ENCODE measurements at places on chromosomes 5 and 9.

GRCh38 chr9:72911816-72912215 lies 41.0 kb downstream of the ALDH1A1 start:
- DNase-seq, result no peak

DNA sequence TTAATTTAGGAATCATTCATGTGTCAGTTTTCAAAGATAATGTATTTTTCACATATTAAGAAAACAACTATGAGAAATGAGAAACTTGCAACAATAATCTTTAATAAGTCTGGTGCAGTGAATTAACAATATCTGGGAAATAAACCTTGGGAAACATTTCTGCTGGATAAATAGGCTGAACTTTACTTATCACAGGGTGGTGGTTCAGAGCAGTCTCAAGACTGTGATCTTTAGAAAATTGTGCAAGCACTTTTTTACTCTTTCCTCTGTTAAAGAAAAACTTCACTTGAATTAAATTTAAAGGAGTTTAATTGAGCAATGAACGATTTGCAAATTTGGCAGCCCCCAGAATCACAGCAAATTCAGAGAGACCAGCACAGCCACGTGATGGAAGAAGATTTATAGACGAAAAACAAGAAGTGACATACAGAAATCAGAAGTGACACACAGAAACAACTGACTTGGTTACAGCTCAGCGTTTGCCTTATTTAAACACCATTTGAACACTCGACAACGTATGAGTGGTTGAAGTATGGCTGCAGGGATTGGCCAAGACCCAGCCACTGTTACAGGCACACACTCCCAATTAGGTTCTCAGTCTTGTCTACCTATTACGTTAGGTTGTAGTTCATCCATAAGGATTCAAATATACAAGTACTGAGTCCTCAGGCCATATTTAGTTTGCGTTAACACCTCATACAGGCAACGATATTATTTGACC lies 631.9 kb downstream of the SLCO4C1 start:
- no peak for DNase-seq

- DNase-seq, result no peak
Observed at GRCh38 chr5:74579215-74579614, 61.3 kb downstream of the ENC1 start.

GRCh38 chr9:94995048-94995693 lies 268.7 kb downstream of the AOPEP start:
- no peak for DNase-seq

DNA sequence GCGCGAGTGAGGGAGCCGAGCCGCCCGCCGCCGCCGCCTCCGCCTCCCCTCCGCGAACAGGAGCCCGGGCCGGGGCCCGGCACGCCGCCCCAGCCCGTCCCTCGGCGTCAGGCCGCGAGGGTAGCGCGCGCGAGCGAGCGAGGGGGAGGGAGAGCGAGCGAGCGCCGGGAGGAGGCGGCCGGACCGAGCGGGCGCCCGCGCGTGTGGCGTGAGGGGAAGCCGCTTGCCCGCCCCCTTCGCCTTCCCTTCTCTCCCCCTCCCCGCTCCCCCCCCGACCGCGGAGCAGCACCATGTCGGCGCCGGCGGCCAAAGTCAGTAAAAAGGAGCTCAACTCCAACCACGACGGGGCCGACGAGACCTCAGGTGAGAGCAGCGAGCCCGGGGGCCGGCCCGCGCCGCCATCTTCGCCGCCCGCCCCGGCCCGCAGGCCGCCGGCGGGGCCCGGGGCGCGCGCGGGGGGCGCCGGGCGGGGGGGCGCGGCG lies 312 bp downstream of the SET start:
- no peak for DNase-seq

GRCh38 chr9:22863106-22863505 lies 416.5 kb downstream of the DMRTA1 start:
- no peak for DNase-seq

DNA sequence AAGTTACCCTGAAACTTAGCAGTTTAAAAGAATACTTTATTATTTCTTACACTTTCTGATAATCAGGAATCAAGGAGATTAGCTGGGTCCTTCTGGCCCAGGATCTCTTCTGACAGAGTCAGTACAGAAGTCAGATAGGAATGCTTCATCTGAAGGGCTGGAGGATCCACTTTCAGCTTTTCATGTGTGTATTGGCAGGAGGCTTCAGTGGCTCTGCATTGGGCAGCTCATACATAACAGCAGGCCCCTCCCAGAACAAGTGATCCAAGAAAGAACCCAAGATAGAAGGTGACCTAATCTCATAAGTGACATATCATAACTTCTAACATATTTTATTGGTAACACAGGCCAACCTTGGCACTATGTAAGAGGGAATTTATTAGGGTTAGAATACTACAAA lies 258.4 kb downstream of the HCN1 start:
- DNase-seq, result no peak

- no peak for DNase-seq
Observed at GRCh38 chr9:133649194-133649593, 13.0 kb downstream of the DBH start.

DNA sequence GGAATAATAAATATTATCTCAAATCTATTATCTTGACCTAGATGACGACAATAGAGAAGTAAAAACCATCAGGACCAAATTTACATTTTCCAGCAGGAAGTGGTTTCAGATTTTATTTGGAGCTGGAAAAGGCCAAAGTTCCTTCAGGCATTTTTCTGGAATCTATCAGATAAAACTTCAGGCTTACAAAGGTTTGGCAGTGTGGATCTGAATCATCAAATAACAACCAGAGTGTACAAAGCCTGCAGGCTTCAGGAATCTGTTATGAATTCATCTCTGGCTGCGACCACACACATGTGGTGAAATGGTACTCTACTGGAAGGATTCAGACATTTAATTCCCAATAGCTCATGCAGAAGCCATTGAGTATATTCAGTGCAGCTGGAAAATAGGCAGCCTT lies 726.4 kb upstream of the GRAMD2B start:
- DNase-seq, result no peak

- no peak for DNase-seq
Observed at GRCh38 chr9:132168347-132168746, 6.5 kb downstream of the NTNG2 start.

GRCh38 chr9:131334629-131335367 lies 45.3 kb downstream of the PLPP7 start:
- peak; percentile 45 for DNase-seq

GRCh38 chr9:33244137-33244784 lies 4.3 kb downstream of the SPINK4 start:
- peak; percentile 34 for DNase-seq

DNA sequence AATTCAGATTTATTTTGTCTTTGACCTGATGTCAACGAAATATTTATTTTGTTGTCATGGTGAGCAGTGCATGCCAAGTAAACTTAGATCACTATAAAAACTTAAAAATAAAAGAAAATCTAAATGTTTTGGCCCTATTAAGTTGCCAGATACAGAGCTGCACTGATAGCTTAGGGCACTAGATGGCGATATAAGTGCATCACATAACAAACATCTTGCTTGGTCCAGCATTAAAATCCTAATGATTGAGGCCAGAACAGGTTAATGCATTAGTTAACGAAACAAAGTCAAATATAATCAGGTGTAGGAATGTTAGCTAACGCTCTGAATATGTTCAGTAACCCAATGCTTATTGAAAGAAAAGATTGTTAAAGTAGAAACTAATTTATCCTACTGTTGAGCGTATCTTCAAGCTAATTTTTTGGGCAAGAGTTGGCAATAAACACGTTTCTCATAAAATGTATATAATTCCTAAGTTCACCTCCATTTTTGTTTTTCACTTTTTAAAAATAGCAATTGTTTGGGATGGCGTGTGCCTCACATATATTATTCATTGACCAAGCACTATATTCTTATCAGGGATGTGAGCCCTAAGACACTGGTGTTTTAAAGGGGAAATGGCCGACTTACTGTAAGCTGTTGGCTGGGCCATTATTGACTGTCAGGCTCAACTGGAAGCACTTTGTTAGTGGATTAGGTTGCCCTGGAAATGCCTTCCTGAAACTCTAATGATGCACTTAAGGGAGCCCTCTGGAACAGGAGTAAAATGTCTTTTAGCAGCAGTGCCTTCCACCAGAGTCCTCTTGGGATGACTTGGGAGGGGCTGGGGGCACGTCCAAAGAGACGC lies 33.3 kb downstream of the KCTD16 start:
- no peak for DNase-seq

GRCh38 chr5:8399471-8399870 lies 530.5 kb downstream of the MTRR start:
- DNase-seq, result no peak

DNA sequence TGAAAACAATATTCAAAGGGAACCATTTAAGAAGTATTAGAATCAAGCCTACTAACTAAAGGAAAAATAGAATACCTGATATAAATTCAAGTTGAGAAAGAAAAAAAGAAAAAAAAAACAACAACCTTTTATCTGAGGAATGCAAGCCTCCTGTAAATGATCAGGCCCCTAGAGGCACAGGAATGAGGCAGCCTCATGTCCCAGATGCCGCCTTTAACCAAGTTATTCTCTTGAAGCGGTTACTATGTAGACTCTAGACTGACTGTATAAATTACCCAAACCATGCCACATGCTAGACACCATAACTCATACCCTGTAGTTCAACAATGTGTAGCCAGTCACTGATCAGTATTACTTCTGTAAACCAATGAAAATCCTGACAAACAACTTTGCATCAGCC lies 929.6 kb downstream of the TAF11L14 start:
- DNase-seq, result no peak

DNA sequence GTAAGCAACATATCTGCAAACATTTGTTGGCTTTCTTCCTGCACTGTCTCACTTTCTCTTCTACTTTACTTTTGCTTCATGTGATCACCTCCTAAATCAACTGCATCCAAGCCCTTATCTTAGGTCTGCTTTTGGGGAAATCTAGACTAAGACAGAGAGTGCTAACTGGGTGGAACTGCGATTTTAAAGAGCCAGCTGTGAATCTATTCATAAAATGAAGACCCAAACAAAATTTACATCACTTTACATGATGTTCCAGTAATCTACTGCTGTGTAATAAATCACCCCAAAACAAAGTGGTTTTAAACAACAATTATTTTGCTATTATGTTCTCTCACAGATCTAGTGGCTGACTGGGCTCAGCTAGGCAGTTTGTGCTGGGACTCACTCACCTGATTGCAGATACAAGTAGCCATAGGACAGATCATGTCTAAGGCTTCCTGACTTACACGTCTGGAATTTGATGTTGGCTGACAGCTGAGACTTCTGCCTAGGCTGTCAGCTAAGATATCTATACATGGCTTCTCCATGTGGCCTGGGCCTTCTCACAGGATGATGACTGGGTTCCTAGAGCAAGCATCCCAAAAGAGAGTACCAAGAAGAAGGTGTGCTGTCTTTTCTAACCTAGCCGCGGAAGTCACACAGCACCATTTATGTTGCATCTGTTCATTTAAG lies 145.1 kb upstream of the TBCA start:
- DNase-seq, result no peak

DNA sequence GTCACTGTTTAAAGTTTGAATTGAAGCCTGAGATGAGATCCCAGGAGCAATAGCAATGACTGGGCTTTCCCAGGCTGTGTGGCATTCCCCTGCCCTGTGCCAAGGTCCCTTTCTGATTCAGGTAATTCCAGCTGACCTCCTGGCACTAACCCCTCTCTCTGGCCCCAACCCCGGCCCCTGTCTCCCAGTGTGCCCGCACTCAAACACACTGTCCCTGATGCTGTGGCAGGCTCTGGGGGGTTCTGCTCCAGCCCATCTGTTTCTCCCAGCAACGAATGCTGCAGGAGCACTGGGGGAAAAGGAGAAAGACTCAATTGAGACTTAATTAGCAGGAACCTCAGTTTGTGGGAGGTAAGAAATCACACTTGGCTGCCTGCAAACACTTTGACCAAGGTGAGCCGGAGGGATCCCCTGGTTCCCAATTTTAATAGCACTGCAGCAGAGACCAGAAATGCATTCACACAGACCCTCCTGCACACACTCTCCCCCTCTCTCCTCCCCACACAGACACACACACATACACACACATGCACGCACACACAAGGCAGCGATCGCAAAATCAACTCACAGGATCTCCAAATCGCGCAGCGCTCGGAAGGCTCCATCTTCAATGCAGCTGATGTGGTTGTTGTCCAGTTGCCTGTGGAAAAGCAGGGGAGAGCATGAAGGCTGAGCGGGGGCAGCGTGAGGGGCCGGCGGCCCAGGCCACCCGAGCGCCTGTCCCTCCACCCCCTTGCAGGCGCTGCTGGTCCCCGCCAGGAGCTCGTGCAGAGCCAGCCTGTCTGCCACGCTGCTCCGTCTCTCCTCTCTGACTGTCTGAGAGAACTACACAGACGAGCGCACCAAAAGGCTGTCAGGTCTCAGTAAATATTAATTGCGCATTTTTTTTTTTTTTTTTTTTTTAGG lies 265.1 kb upstream of the PANK3 start:
- DNase-seq, result no peak

DNA sequence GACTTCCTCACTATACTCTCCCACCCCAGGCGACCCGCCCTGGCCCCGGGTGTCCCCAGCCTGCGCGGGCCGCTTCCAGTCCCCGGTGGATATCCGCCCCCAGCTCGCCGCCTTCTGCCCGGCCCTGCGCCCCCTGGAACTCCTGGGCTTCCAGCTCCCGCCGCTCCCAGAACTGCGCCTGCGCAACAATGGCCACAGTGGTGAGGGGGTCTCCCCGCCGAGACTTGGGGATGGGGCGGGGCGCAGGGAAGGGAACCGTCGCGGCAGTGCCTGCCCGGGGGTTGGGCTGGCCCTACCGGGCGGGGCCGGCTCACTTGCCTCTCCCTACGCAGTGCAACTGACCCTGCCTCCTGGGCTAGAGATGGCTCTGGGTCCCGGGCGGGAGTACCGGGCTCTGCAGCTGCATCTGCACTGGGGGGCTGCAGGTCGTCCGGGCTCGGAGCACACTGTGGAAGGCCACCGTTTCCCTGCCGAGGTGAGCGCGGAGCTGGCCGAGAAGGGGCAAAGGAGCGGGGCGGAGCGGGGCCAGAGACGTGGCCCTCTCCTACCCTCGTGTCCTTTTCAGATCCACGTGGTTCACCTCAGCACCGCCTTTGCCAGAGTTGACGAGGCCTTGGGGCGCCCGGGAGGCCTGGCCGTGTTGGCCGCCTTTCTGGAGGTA lies 2.1 kb downstream of the CA9 start:
- DNase-seq, result peak; percentile 82

GRCh38 chr9:96031916-96032534 lies 156.5 kb downstream of the ERCC6L2 start:
- DNase-seq, result no peak

- DNase-seq, result no peak
Observed at GRCh38 chr9:27770541-27770940, 197.3 kb upstream of the C9orf72 start.

GRCh38 chr9:129071526-129072126 lies 9.3 kb upstream of the DOLPP1 start:
- no peak for DNase-seq
